Fibroblast of skin of left biceps (primary cell): ENCODE measurements at places on chromosomes 16 and 17.

DNA sequence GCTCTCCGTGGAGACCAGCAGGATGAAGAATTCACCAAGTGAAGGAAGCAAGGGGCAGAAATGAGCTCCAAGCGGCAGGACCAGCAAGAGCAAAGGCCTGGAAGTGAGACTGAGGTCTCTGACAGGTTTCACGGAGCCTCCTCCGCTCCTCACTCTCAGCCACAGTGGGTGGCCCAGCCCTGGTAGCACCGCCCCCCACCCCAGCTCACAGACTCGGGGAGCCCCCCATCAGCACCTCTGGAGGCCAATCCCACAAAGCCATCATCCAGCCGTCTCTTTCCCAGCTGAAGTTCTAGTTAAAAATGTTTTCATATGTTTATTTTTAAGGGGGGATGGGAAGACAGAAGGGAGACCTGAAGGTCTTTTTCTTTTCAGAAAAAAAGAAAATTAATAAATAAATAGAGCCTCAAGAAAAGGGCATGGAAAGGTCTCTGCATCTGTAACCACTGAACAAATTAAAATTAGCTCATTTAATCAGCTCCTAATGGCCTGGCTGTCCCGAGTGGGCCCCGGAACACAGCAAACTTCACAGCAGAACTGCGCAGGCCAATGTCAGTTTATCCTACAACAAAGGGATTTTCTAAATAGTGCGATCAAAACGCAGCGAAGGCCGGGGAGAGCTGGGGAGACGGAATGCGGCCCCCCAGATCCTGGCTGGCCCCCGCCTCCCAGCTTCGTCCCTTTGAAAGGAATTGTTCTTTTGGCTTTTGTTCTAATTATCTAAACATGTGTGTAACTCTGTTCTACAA is 190.3 kb downstream of the ZNF423 start:
- DNase-seq = no peak

GRCh38 chr17:66414561-66415175 is 112.3 kb downstream of the PRKCA start:
- no peak for DNase-seq

DNA sequence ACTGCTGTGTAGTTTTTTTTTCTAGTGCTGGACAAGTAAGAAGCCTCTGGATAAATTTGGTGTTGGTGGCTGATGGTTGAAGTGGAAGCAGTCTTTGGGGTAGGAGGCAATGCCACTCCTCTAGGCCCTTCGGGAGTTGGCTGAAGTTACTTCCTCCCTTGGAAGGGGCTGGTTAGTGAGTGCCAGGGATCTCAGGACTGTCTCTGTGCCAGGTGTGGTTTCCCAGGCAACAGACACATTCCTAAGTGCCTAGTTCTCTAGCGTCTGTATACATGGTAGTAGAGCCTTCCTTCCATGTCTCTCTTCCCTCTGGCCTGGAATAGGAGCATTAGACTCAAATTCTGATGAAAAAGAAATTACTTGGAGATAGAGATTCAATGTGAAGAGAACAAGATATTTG is 15.3 kb downstream of the TMEM98 start:
- no peak for DNase-seq

DNA sequence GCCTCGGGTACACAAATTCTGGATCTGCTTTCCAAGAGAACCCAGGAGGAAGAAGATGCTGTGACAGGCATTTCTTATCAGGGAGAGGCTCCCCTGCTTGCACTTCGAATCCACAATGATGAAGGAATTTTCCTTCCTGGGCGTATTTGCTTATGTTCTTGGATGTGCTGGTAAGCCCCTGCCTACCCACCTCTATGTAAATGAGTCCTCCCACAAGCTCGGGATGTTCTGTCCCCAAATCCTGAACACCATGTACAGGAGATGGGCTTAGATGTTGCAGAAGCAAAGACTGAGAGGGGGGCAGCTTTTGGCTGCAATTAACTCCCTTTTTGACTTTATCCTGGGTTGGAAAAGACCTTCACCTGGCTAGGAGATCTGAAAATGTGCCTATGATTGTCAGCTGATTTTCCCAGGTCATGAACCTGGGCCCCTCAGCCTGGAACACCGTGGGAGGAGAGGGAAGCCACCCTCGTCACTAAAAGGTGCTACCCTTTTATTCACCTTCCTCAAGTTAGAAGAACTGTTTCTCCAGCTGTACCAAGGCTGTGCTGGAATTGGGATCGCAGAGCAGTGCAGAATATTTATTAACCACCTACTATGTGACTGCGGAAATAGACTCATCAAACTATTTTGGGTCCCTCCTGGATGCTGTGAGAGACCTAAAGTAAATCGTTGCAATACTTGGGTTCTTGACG is 150.1 kb downstream of the RBFOX1 start:
- DNase-seq = no peak

GRCh38 chr16:64312292-64312691 is 809.6 kb downstream of the CDH11 start:
- DNase-seq = no peak

GRCh38 chr16:89363621-89364393 is 126.6 kb downstream of the ANKRD11 start:
- DNase-seq = no peak

- DNase-seq = no peak
These were observed 15.7 kb upstream of the SLC35B1 start for GRCh38 chr17:49723423-49723822.

GRCh38 chr17:47872019-47872650 is 21.2 kb upstream of the SP6 start:
- no peak for DNase-seq
